ENCODE measurements at places on chromosomes 1 and 21. TPM values are rescaled to one million over a fixed set of nuclear protein-coding genes. Genes with fewer than 3 reads are reported as not detected.

The TDRD5 gene
- total RNA-seq = not detected

The DLGAP3 gene
- total RNA-seq = 0.27 TPM

The C1orf185 gene
- not detected for total RNA-seq

The GMEB1 gene
- total RNA-seq = 6.4 TPM

The LIPI gene
- not detected for total RNA-seq

The FNDC10 gene
- total RNA-seq = 8.4 TPM

The AQP10 gene
- not detected for total RNA-seq

The WNT3A gene
- 0.02 TPM for total RNA-seq
